ENCODE measurements at places on chromosomes 11 and 22. TPM values are rescaled to one million over a fixed set of nuclear protein-coding genes. Genes with fewer than 3 reads are reported as not detected.

- no peak for DNase-seq
Observed at GRCh38 chr11:68460741-68461574, at the start of gene PPP6R3. Gene PPP6R3, plus strand, starts transcription at chr11:68460752. Its CDS starts 76,913 bp downstream, at chr11:68537665.

DNA sequence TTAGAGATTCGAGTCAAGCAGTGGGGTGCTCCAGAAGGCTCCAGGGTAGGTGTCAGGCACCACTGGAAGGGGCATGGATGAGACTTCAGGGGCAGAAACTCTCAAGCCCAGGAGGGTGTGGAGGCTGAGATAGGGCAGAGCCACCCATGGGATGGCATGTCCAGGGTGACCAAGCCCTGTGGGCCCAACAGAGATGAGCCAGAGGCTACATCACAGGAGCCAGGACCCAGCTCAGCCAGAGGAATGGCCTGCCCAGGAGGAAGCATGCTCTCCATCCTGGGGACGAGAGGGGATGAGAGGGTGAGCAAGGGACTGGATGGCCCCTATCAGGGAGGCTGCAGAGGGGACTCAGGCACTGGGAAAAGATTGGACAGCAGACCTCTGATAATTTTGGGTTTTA, 42.8 kb downstream of the SLCO2B1 start:
- DNase-seq, result no peak

DNA sequence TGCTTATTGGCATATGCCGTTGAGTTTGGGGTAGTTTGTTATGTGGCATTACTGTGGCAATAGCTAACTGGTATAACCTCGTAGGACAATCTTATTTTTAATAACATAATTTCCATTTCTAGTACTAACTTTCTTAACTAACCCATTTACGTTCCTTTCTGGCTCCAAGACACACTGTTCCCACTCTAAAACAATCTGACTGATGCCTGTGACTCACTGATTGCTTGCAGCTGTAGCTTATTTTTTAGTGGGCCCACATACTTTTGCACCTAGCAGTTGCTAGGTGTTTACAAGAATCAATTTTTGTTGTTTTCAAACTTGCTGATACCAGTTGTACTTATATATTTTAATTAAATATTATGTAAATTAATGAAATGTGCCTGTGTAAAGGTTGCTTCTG, 52.2 kb downstream of the FAT3 start:
- no peak for DNase-seq

GRCh38 chr22:16936625-16937024, 71.4 kb downstream of the GAB4 start:
- DNase-seq, result no peak

DNA sequence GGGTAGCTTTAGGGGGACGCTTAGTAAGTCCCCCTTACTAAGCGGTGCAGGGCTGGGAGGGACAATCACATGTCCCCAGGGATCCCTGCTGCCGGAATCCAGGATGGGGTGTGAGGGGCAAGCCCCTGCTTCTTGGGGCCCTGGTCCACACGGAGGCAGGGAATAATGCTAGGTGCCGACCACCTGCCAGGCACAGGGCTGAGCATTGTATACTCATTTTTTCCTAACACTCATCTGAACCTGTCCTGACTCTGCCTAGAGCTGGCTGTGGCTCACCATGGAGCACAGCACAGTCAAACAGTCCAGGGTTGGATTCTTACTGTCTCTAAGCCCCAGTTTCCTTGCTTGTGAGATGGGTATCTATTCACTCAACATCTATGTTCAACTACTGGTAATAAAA, 1.4 kb upstream of the LTBP3 start:
- no peak for DNase-seq

- DNase-seq, result no peak
Observed at GRCh38 chr22:23243006-23243573, 62.8 kb downstream of the BCR start.

Gene YDJC
- polyA plus RNA-seq, result 21.9 TPM

Gene MOV10L1
- 0.68 TPM for polyA plus RNA-seq

DNA sequence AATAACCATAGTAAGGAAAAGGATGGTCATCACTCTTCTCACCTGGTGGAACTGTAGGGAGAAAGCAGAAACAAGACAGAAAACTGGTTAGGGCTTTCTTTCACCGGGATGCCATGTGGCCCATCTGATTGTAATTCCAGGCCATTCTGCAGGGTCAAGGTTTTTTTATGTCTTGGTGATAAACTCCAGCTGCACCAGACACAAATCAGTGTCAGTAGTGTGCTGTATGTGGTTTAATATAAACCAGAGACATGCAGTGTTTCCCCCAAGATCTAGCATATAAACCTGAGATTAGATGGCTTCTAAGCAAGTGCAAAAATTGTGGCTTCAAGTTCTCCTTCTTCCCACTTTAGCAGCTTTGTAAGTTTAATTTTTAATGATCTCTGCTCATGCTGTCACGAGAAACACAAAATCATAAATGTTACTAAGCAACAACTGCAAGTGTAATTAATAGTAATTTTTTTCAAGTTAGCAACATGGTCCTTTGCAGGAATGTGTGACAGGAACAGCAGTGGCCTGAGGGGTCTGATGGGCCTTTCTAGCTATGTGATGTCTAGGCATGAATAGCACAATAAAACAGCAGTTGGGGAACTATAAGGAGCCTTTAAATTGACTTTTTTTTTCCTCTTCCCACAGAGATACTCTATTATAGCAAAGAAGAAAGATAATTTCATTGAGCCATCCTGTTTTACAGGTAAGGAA, 41.6 kb downstream of the BDNF start:
- DNase-seq, result no peak

DNA sequence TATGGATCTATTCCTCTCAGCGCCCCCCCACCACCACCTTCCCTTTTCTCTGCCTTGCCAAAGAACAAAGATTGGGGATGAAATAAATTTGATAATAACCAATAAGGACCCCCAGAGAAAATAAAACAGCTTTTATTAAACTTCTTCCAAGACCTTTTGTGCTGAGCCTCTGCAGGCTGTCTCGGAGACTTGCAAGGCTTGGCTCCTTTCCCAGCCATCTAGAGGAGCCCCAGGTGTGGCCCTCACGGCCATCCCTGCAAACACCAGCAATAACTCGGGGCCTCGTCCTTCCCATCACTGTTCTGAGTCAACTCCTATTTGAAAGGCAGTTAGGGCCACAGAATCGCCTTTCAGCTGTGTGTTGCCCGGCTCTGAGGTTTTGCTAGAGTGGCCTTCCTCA, 51.2 kb upstream of the LMO1 start:
- no peak for DNase-seq

- DNase-seq, result no peak
Observed at GRCh38 chr11:47296045-47296444, 26.1 kb downstream of the MADD start.

GRCh38 chr11:106399076-106399511, 321.6 kb downstream of the AASDHPPT start:
- no peak for DNase-seq

Gene SLC6A5
- 0.35 TPM for polyA plus RNA-seq

DNA sequence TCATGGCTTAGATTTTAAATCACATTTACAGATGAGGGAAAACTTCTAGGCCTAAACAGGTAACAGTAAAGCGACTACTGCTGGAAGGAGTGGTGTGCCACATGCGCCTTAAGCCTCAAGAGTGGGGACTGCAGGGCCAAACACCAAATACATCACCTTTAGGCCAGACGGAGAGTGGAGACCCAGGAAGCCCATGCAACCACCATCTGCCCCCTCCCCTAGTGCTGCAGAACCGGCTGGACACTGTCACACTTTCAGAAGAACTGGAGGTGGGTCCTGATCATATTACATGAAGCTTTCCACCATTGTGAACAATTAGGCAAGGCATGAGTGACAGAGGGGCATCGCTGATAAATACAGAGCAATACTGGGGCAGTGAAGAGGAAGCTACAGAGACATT, 28.9 kb downstream of the SLC25A18 start:
- DNase-seq, result no peak

- DNase-seq, result no peak
Observed at GRCh38 chr22:46012881-46013281, 35.9 kb upstream of the WNT7B start.

Gene CDKN1C
- 141 TPM for polyA plus RNA-seq

- no peak for DNase-seq
Observed at GRCh38 chr11:30585125-30585891, 845 bp downstream of the MPPED2 start.

DNA sequence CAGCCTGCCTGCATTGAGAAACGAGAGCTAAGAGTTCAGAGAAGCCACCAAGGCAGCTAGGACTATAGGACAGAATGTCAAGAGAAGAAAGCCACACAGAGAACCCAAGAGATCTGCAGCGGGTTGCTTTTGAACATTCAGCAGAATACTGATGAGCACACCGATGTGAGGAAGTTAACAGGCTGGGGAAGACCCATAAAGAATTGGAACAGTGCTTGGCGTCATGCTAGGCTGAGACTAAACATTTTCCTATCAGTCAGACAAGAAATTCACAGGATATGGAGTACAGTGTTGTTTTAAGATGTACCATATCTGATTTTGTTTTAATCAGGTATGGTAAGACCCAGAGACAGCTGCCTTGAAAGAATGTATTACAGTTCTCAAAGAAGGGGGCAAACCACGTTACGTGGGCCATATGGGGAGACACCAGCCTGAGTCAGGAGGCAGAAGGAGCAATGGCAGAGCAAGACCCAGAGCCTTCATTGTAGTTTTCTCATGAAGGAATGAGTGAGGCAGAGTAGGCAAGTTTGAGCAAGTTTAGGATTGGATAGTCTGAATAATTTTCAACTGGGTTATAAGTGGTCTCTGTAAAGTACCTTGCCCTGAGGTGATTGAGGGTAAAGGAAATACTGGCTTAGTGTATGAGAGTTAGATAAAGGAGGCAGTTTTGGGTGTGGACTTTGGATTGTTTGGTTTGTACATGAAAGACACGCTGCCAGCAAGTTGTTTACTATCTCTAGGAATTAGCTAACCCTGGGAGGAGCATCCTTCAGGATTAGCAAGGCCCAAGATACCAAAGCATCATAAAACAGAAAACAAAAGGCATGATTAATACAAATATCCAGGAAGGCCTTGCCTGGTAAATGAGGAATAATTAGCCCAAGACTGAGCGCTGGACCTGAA, 14.3 kb downstream of the LRRC75B start:
- no peak for DNase-seq

- no peak for DNase-seq
Observed at GRCh38 chr11:11425806-11426205, 72.8 kb upstream of the CSNK2A3 start.

Gene TRIM44
- polyA plus RNA-seq, result 80.8 TPM

Gene AASDHPPT
- 81.9 TPM for polyA plus RNA-seq

Data from left renal cortex interstitium (tissue), 4 donors.